OCI-LY7 (cell line): ENCODE measurements at places on chromosomes 3 and 15.

DNA sequence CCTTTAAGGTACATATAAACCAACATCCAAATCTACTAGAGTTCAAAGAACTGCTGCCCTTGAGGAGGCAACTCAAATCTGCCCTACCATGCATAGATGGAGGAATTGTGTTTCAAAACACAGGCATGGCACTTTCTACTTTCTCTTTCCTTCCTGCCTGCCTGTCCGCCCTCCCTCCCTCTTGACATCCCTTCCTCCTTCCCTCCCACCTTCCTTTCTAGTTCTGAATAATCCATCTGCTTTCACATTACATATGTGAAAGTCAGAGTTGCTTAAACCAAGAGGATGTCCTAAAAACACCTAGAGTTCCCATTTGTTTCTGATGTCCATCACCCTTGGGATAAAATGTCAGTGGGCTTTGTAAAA, 537.6 kb downstream of the FOXP1 start:
- no peak for DNase-seq

DNA sequence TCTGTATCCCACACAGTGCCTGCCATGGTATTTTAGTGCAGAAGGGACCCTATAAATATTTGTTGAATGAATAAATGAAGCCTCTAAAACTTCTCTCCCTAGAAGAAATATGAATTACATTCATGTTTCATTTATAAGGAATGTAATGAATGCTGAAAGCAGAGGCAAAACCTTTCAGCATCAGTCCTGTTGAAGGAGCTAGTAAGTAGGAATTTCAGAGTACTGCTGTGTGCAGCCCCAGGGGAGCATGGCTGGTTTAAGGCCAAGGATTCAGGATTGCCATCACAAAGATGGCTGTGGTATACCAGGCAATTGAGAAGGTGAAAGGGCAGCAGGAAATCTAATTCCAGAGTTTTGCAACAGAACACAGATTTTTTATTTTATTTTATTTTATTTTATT, 1131.4 kb downstream of the IGSF11 start:
- no peak for DNase-seq

GRCh38 chr3:18030371-18030870, 288.0 kb upstream of the TBC1D5 start:
- DNase-seq: no peak

- DNase-seq: no peak
Observed at GRCh38 chr15:27706300-27706699, 392.8 kb downstream of the OCA2 start.

- DNase-seq: no peak
Observed at GRCh38 chr15:98878172-98878571, 129.4 kb downstream of the PGPEP1L start.

GRCh38 chr15:27272427-27272826, 301.4 kb downstream of the GABRG3 start:
- no peak for DNase-seq

DNA sequence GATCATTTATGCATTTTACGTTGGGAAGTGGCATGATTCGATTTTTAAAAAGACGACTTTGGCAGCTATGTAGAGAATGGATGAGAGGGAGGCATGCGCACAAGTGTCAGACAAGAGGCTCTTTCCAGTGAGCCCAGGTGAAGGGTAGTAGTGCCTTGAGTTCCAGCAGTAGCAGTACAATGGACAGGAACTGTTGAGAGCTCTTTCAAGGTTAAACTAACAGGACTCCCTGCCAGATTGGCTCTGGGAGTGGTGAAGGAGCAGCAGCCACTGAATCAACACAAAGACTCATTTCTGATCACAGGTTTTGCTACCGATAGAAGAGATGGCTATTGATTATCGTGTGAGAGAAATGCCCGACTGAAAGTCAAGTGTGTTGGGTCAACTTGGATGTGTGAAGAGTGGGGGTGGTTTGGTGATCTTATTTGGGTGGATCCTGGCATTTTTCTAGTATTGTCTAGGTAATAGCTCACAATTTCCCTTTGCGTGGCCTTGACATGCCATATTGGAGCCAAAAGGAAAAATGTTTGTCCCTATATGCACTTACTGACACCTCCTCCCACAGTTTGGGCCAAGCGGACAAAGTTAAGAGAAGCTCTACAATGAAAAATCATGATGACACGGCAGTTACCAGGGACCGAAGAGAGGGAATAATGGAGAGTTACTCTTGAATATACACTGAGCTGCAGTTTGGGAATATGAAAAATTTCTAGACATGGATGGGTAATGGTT, 81.6 kb upstream of the MDFIC2 start:
- no peak for DNase-seq

DNA sequence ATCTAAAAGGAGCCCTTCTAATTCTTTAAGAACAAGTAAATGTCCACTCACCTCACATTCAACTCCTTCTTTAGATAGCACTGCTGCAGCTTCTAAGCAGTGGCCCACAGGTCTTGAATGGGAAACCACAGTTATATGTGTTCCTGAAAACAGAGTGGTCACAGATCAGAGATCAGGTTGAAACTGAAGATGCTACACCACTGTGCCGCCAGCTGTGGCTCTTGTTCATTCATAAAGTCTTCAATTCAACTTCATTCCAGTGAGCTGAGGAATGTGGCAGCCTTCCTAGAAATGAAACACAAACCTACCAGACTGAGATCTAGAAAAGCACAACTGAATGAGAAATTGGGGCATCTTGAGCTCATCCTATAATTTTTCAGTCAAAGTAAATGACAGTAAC, 4.0 kb downstream of the PDHB start:
- peak; percentile 47 for DNase-seq

GRCh38 chr15:94370936-94371285, 139.6 kb downstream of the MCTP2 start:
- DNase-seq: no peak

DNA sequence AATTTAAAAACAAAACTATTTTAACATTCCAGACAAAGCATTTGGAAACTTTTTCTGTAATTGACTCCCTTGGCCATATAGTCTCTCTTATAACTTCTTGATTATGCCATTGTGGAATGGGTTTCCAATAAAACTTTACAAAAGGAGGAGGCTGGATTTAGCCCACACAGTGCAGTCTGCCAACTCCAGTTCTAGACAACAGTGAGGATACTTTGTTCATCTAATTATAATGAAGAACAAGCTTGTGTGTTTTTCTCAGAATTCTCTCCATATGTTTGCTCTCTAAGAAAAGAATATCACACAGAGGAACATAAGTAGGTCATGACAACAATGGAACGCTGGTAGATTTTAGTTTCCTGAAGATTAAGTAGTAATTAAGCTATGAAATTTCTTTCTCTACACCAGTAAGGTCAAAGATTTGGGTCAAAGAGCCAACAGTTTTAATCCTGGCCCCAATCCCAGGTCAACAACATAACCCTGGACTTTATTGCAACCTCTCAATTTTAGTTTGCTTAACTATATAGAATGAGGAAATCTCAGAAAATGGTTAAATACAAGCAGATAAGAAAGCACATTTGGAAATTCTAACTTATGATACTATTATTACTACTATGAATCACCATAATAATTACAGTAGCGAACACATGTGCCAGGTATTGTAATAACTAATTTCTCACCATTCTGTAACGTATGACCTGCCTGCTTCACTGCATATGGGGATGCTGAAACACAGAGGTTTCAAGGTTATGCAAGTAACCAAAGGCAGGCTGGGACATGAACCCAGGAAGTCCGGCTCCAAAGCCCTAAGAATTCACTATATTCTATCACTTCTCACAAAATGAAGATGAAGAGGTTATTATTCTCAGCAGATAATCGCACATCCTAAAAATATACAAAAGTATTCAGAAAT, 65.7 kb downstream of the TJP1 start:
- DNase-seq: no peak

GRCh38 chr3:126346466-126346865, 10.7 kb downstream of the KLF15 start:
- no peak for DNase-seq

DNA sequence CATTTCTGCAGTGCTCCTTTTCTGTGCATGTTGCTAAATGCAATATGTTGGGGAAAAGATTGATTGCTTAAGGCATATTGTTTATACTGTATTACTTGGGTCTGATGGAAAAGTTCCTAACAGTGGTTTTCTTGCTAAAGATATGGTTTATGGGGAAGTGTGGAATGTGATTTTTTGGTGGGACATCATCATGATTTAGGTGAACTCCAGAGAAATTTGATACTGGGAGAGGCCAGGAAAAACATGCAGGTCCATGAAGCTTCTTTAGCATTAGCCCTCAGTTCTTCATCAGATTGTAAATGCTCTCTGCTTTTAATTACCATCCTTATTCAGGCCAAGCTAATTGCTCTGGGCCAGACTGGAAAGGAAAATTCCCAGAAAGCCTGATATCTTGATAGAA, 147.5 kb downstream of the LRTM1 start:
- DNase-seq: no peak

DNA sequence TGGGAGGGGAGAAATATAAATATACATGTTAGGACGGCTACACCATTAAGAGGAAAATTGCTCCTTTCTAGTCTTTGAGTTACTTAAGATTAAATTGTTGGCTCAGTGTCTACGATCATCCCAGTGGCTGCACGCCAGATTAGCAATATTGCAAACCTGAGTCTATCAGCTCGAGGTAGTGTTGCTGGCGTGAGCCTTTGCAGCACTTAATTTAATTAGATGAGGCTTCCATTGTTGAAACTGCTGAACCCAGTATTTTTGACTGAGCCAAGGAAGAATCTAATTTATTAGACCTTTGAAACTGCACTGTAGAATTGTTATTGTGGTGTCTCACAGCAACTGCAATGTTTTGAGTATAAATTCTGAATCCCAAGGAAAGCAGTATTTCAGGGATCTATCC, 782.4 kb upstream of the ROBO1 start:
- no peak for DNase-seq

DNA sequence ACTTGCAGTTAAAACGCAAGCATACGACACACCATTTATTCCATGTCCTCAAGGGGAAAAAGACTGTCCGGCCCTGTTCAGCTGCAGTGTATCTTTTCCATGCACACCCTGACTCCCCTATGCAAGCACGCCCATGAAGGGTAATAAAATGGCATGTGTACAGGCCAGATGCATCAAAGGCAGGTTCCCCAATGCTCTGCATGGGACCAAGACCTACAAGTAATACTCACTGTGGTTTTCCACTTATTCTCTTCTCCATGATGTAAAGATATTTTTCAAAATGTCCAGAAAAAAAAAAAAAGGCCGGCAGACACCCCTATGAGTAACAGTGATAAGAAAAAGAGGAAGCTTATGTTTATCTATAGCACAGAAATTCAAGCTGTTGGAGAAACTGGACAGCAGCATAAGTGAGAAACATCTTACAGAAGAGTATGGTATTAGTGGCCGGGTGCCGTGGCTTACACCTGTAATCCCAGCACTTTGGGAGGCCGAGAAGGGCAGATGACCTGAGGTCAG, 70.8 kb downstream of the MCF2L2 start:
- DNase-seq: no peak

- DNase-seq: no peak
Observed at GRCh38 chr3:94643400-94643799, 580.5 kb downstream of the NSUN3 start.

DNA sequence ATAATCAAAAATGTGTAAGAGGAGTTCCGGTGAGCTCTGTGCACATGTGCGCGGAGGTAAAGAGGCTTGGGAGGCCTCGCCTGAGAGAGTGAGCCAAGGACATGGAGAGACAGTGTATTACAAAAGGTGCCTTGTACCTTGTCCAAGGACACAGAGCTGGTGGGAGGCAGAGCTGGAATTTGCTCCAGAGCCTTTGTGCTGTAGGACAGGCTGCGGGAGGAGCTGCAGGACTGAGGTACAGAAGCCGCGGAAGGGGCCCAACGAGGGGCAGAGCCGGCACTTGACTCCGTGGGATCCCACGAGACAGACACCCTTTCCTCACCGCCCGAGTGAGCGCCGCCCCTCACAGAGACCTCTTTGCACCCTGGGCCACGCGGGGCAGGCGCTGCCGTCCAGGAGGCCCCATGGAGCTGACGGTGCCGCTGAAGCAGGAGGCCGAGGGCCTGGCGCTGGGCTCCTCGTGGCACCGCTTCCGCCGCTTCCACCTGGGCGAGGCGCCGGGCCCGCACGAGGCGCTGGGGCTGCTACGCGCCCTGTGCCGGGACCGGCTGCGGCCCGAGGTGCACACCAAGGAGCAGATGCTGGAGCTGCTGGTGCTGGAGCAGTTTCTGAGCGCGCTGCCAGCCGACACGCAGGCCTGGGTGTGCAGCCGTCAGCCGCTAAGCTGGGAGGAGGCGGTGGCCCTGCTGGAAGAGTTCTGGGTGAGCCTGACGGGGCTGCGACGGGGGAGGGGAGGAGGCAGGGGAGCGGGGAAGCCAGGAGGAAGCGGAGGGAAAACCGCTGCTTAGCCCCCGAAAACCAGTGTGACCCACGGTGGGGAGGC, 68.7 kb downstream of the SLTM start:
- DNase-seq: no peak

- peak; percentile 88 for DNase-seq
Observed at GRCh38 chr15:51982013-51982769, 10.6 kb upstream of the LEO1 start.

DNA sequence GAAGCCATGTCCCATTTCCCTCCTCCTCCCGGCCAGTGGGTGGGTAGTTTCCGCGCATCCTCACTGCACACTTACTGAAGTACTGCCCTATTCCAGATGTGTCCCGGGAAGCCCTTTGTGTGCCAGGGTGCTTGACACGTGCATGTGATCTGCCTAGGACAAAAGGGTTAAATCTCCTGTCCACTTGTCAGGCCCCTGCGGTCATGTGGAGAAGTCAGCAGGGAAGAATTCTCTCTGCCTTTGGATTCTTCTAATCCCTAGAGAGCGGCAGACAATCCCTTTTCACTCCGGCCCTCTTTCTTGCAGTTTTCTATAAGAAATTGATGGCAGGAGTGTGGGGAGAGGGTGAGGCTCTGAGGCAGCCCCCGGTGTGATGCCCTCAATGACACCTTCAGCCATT, 19.8 kb downstream of the ST8SIA2 start:
- no peak for DNase-seq

DNA sequence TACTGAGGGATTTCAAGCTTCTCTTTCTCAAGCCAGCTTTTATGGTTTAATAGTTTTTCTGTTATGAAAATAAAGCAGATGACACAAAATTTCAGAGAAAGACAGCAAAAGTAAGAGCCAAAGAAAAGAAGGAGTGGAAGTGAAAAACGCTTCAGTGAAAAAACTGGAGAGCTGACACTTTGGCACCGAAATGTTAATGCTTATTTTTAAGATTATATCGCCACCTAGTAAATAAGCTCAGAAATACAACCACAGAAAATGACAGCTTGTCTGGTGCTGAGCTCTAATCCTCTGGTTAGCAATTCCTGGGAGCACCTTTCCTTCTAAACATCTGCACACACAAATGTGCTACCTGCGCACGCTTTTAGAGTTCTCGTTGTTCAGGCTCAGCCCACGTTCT, 101.6 kb downstream of the ZPLD1 start:
- DNase-seq: peak; percentile 58

DNA sequence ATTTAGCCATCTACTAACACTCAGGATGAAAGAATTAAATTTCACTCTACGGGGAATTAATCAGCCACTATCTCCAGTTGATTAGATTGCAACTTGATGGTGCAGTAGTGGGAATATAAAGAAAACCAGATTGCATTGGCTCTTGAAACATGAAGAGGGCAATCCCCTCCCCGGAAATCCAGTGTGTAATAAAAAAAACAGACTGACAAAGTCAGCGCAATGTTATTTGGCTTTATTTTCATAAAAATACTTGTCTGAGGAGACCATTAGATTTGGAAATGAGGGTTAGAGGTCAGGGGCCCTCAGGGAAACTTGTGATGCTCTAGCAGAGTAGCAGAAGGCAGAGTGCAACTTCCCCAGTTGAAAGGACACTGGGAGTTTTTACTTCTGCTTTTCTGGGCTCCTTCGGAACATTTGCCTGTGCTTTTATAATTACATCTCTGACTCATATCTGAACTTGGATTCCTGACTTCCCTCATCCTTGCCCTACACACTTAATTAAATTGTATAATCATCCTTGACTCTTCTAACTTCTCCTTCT, 326.8 kb downstream of the TUSC7 start:
- no peak for DNase-seq

- no peak for DNase-seq
Observed at GRCh38 chr3:144771381-144771870, 799.8 kb downstream of the DIPK2A start.
